ENCODE measurements at places on chromosomes 3 and 15. TPM values are rescaled to one million over a fixed set of nuclear protein-coding genes. Genes with fewer than 3 reads are reported as not detected.

- peaks cover 1% of the 10 kb centered on the region for H3K4me1 ChIP-seq
- DNase-seq: no peak
- no peaks in the 10 kb centered on the region for H3K36me3 ChIP-seq
- H3K27me3 ChIP-seq: peaks cover 25% of the 10 kb centered on the region
- H3K4me3 ChIP-seq: no peak overlapping the region
- no peak overlapping the region for H3K27ac ChIP-seq
These were observed 12.8 kb upstream of the PPARG start for GRCh38 chr3:12275974-12276650.

DNA sequence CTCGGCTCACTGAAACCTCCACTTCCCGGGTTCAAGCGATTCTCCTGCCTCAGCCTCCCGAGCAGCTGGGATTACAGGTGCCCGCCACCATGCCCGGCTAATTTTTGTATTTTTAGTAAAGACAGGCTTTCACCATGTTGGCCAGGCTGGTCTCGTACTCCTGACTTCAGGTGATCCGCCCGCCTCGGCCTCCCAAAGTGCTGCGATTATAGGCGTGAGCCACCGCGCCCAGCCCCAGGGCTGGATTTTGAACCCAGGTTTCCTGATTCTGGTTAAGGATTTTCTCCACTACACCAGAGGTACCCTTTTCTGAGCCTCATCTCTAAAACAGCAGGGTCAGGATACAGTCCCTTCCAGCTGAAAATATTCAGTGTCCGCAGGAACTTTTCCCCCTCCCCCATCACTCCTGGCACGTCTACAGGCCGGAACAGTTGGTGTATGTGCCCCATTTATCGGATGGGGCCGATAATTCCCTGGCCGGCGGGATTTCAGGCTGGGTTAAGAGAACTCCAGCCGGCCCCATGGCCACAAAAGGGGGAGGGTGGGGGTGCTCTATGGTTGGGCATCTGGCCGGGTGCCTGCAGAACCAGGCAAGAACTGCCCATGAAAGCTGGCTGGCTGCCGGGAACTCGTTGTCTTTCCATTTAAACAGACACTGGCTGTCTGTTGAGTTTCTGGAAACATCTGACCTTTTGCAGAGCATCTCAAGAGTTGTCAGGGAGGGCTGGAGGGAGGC is 26.8 kb upstream of the SEMA4B start:
- no peak for DNase-seq
- peaks cover 11% of the 10 kb centered on the region for H3K27me3 ChIP-seq
- H3K27ac ChIP-seq: no peak overlapping the region
- no peaks in the 10 kb centered on the region for H3K36me3 ChIP-seq
- H3K4me3 ChIP-seq: no peak overlapping the region

LARP6 gene
- not detected for total RNA-seq

GRCh38 chr15:78619022-78619950 is 1.5 kb downstream of the CHRNA3 start:
- H3K36me3 ChIP-seq: no peaks in the 10 kb centered on the region
- no peak overlapping the region for H3K4me3 ChIP-seq
- H3K27ac ChIP-seq: no peak overlapping the region
- peaks cover 7% of the 10 kb centered on the region for H3K4me1 ChIP-seq

- no peak overlapping the region for H3K27ac ChIP-seq
- H3K4me3 ChIP-seq: no peak overlapping the region
- H3K36me3 ChIP-seq: no peaks in the 10 kb centered on the region
- H3K27me3 ChIP-seq: no peaks in the 10 kb centered on the region
- no peak for DNase-seq
These were observed 43.2 kb upstream of the RPL35A start for GRCh38 chr3:197906850-197907187.

Data from activated naive CD8-positive, alpha-beta T cell treated with anti-CD3 and anti-CD28 coated beads, Interleukin-2, amount 10 ng/mL, durations not matched to agents 7 days and 5 days (primary cell).